HEK293T (cell line): ENCODE measurements at places on chromosomes 11 and 22.

DNA sequence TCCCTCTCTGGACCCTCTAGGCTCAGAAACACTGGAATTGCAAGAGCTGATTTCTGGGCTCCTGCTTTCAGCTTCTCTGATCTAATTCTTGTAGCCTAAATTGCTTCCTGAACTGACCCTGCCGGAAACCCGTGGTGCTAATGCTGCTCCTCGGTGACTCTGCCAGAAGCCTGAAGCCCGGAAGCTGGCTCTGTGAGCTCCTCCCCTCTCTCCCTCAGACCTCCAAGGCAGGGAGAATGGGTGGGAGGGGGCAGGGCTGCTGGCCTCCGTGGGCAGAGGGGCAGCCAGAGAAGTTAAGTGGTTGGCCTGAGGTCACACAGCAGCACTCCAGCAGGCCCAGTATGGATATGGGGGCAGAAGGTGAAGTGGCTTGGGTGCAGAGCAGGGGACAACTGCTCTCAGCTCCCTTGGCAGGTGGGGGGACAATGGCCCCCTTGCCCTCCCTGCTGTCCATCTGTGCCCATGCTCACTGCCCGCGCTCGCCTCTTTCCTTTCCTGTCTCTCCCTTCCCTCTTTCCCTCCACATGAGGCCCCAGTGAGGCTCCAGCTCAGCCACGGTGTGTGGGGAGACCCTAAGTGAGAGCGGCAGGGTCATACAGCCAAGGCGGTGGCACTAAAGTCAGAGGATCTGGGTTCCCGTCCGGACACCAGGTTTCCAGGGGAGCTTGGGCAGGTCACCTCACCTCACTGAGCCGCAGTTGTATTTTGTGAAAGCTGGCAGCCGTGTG is 16.2 kb downstream of the CAPN5 start:
- DNase-seq, result no peak

DNA sequence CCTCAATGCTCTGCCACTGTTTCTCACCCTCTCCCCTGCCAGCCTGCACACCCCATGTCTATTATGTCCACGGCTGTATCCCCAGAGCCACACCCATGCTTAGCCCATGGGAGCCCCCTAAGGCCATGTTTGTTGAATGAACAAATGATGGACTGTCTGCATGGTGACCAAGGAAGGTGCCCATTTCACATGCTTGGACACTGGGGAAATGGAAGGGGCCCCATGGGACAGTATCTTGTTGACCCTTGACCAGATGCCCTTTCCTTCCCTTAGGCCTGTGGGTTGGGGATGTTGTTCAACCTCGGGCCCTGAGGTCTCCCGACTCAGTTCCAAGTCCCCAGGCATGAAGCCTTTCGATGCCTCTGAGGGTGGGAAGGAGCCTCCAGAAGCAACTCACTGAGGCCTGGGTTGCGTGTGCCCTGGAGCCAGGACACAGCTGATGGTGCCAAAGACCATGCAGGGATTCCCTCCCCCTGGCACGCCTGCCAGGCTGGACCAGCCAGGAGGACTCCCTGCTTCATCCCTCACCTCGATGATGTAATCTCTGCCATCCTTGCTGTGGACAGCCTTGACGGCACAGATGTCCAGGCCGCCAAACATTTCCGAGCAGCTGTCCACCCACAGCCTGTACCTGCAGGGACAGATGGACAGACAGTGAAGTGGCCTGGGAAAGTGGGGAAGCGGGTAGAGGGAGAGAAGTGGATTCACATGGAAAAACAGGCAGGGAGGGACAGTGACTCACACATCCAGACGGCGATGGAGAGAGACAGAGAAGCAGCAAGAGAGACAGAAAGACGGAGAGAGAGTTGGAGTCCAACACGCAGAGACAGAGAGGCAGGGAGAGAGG is 58.9 kb downstream of the FBXO7 start:
- no peak for DNase-seq

GRCh38 chr11:122158171-122158570 is 42.2 kb upstream of the BLID start:
- no peak for DNase-seq

DNA sequence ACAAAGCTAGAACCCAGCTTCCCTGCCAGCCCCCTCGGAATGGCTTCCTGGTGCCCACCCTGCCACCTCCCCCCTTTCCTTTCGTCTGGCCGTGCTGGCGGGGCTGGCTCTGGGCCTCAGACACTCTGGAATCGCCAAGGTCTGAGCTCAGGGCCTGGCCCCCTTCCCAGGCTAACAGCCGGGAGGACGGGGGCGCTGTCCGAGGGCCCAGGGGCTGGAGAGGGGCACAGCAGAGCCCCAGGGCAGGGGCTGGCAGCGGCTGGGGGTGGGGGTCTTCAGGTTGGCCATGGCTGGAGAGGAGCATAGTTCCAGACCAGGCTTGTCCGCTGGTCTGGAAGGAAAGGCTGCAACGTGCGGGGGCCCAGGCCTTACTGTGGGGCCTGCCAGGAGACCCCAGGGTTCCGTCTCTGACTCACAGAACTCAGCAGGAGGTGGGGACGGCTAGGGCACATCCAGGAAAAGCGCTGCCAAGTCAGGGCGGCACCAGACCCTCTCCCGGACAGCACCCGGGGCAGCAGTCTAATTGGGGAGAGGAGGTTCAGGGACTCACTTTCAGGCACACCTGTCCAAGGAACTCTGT is 861 bp upstream of the LTBP3 start:
- no peak for DNase-seq

- no peak for DNase-seq
Observed at GRCh38 chr11:107427569-107428180, 29.9 kb downstream of the CWF19L2 start.

GRCh38 chr11:2725368-2726300 is 25.8 kb upstream of the KCNQ1OT1 start:
- DNase-seq, result no peak

- no peak for DNase-seq
Observed at GRCh38 chr11:95301474-95301873, 70.5 kb upstream of the SESN3 start.

DNA sequence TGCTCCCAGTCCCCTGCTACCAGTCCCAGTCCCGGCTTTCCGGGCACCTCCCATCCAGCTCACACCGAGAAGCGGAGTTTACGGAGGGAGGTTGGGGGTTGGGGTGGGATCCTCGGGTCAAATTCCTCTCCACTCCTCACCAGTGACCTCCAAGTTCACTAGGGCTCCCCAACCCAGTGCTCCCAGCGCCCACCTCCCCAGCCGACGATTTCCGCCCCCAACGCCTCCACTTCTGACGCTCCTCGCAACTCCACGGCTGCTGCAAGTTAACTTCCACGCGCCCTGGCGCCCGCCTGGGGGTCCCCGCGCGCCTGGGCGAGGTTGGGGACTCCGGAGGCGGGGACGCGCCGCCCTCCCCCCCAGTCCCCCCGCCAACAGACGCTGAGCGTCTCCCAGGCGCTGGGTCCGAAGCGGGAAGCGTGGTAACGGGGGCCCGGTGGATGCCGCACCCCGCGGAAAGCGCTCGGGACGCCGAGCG is 526 bp downstream of the TPST2 start:
- DNase-seq, result peak; percentile 63

- no peak for DNase-seq
Observed at GRCh38 chr11:559020-559620, 1.4 kb downstream of the LMNTD2 start.

- no peak for DNase-seq
Observed at GRCh38 chr22:27399161-27399560, 402.4 kb downstream of the MN1 start.

GRCh38 chr11:67694875-67695555 is 20.6 kb upstream of the ALDH3B2 start:
- DNase-seq, result no peak

- DNase-seq, result no peak
Observed at GRCh38 chr11:108561535-108561991, 32.0 kb downstream of the EXPH5 start.

DNA sequence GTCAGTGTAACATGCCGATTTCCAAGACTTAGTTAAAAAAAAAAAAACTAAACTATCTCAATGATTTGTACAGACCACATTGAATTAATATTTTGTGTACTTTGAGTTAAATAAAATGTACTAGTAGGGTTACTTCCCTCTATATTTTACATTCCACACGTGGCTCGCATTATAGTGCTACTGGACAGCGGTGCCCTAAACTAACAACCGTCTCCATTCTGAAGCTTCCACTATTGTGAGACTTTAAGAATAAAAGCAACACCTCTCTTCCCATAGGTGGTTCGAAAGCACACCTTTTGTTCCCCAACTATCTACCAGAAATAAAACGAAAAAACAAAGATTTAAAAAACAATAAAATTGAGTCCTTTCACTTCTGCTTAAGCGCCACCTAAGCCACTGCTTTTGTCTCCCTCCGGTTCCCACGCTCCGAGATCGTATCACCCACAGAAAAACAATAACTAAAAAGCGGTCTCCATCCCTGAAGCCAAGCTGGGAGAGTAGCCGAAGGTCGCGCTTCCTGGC is 380 bp upstream of the TTC17 start:
- no peak for DNase-seq

DNA sequence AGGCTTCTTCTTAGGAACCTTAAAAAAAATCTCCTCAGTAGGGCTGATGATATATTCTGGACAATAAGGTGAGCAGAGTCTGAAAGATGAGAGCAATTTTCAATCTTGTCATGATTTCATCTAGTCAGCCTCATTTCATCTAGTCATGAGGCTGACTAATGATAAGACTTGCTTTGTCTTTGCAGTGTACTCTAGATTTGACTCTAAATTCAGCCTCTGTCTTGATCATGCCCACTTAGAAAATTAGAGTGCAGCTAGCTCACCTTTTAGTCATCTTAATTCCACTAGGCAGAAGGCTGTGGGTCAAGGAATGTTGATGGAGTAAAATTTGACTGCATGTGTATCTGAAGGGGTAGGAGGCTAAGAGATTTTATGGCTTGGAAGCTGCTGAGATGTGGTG is 5.5 kb downstream of the EHF start:
- no peak for DNase-seq

DNA sequence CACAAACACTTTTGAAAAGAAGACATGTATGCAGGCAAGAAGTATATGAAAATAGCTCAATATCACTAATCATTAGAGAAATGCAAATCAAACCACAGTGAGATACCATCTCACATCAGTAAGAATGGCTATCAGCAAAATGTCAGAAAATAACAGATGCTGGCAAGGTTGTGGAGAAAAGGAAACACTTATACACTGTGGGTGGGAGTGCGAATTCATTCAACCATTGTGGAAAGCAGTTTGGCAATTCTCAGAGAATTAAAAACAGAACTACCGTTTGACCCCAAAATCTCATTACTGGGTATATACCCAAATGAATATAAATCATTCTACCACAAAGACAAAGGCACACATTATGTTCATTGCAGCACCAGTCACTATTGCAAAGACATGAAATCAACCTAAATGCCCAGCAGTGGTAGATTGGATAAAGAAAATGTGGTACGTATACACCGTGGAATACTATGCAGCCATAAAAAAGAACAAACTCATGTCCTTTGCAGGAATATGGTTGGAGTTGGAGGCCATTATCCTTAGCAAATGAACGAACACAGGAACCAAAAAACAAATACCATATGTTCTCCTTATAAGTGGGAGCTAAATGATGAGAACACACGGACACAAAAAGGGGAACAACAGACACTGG is 18.5 kb downstream of the MMP13 start:
- DNase-seq, result no peak

DNA sequence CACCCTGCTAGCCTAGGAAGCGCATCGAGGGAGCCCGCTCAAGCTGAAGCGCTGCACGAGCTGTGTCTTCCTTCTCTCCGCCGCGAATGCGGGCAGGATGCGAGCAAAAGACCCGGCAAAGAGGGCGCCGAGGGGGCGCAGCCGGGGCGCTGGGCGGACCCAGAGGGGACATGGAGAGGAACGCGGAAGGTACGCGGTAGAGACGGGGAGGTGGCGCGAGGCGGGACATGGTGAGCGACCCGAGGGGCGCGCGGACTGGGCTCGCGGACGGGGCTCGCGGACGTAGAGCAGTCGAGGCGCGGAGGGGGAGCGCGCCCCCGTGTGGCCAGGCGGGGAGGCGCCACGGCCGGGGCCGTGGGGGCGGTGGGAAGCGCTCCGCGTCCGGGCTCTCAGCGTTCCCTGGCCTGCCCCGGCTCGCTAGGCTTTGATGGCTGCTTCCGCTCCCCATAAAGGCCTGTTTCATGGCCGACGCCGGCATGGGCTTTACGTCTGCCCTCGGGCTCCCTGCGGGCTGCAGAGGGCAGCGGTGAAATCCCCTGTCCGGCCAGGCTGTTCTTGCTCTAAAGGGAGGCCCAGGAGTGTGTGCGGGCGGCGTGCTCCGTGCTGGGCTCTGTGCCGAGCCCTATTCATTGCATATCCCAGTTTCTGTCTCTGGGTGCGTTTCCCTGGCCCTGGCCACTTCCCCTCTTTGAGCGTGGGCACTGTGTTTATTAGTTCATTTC is 31.2 kb upstream of the TRIM29 start:
- DNase-seq, result peak; percentile 86

DNA sequence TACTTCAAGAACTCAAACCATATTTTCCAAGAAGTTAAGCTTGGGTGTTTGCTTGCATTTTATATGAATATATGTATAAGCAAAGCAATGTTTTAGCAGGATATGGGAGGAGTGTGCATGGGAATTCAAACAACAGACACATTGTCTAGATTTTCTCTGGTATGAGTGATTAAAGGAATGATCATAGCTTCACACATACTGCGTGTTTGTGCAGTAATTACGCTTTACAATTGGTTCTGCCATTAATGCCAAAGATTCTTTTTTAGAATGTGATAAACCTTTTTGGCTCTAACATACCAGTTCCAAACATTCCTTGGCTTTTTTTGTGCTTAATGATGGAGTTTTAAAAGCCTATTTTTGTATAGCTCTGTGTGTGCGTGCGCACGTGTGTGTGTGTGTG is 54.0 kb downstream of the CCDC34 start:
- no peak for DNase-seq

DNA sequence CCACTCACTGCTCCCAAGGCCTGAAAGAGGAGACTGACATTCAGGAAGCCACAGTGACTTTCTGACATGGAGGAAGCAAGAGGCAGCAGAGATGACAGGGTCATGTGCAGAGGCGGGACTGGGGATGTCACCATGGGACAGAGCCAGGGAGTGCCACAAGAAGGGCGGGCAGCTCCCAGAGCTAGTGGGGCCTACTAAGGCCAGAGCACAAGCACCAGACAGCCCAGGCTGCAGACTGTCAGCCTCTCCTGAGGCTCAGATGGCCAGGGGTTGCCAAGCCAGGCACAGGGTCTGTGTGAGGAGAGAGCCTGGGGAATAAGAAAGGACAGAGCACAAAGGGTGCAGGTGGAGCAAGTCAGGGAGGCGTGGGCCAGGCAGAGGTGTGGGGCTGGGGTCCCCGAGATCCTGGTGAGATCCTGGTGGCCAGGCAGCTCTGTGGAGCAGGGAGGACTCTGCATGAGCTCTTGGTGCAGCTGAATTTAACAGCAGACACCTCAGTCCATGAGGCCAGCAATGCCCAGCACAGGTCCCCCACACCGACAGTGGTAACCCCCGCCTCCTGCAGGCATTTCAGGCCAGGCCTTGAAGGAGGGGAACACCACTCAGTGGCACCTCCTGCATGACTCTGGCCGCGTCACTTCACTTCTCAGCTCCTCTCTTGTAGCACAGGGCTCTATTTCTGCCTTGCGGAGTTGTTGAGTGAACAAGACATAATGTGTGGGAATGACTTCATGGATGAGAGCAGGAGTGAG is 52.3 kb downstream of the SGSM3 start:
- DNase-seq, result no peak

- DNase-seq, result no peak
Observed at GRCh38 chr22:30869667-30870395, 98.7 kb downstream of the MORC2 start.
